ENCODE measurements at places on chromosomes 4 and X.

- no peak for DNase-seq
These were observed 86.4 kb upstream of the UXT start for GRCh38 chrX:47745416-47745815.

DNA sequence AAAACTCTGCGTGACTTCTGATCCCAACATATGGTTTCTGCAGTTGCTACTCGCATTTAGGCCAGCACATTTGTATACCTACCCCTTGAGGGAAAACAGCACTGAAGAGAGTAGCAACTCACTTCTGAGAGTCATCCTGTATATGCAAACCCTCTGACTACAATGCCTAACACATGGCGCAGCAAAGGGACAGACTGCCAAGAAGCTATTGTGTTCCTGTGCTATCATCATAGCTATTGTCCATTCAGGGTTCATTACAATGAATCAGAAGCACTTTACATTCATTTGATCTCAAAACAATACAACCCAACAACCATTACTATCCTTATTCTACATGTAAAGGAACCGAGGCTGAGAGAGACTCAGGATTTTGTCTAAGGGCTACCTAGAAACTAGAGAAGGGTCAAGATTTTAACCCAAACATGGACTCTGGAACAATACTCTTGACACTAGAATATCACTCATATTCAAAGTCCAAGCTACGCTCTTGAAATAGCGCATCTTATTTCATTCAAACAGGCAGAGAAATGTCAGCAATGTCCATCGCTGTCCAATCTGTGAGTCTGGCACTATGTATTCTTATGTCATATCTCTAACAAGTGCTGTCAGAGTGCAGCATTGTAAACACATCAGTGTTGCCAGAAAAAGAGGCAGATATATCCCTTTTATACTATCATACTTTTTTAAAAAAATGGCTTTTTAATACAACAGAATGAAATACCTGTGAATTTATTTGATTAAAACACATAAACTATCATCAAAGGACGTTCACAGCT, 173.6 kb downstream of the CORIN start:
- DNase-seq = no peak

GRCh38 chr4:73341454-73341853, 62.6 kb upstream of the ALB start:
- DNase-seq = no peak

DNA sequence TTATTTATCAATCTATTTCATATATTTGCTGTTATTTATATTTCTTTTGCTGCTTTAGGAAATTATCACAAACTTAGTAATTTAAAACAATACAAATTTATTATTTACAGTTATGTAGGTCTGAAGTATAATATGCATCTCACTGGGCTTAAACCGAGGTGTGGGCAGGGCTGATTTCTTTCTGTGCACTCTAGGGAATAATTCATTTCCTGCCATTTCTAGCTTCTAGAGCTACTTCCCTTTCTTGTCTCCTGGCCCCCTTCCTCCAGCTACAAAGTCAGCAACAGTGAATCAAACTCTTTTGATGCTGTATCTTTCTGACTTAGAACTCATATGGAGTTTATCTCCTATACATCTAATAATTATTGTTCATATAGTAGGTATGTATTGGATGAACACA, 303.5 kb upstream of the ARSJ start:
- DNase-seq = no peak

- DNase-seq = no peak
These were observed 362.6 kb upstream of the PPP1R2C start for GRCh38 chrX:43140582-43140981.

- DNase-seq = no peak
These were observed 3.9 kb downstream of the PRSS12 start for GRCh38 chr4:118348886-118349285.

- no peak for DNase-seq
These were observed 277.3 kb upstream of the KLF3 start for GRCh38 chr4:38386654-38387188.

GRCh38 chrX:9923357-9923756, 43.8 kb upstream of the CLDN34 start:
- no peak for DNase-seq

DNA sequence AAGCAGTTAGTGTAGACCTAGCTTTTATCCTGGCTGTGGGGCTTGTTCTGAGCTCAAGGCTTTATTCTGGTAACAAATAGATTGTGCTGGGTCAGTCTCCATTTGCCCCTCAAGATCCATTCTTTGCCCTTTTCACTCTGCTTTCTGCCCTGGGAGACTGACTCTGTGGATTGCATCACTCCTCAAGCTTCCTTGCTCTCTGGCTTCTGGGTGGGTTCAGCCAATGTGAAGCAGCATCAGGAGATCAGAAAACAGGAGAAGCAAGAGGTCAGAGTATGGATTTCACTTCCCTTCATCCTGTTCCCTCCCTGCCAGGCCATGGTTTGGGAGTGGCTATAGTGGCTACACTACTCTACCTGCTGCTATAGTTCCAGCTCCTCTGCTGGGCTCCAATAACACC, 184.1 kb upstream of the NDP start:
- DNase-seq = no peak

DNA sequence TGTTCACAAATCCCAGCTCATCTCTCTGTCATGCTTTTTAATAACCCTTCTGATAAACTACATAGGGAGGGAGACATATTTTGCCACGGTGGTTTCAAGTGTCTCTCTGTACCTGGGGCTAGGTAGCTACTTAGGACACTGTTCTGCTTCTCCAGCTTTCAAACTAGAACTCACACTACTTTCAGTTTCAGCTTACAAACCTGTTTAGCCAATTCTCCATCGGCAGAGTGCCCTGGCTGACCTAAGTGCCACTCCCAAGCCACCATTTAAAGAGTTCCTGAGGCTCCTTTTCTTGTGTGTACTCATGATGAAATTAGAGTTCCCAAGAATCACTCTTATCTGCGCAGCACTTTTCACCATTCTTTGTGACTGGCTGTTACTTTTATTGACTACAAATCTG, 899.2 kb downstream of the FAT4 start:
- DNase-seq = no peak

- no peak for DNase-seq
These were observed 36.7 kb downstream of the ARX start for GRCh38 chrX:24979081-24979480.

DNA sequence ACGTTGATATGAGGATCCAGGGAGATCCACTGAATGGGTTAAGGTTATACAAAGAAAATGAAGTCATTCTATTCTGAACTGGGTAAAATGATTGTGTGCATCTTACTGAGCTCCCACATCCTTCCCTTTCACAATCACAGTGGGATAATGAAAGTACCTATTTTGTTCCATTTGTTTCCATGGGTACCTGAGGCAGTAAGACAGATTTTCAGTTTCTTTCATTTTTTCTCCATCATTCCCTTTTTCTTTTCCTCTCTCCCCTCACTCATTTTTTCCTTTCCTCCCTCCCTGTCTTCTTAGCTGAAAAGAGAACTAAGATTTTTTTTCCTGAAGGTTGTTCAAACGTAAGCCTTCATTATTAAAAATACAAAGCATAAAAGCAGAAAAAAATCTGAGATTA, 4.6 kb downstream of the GRIA2 start:
- DNase-seq = no peak

DNA sequence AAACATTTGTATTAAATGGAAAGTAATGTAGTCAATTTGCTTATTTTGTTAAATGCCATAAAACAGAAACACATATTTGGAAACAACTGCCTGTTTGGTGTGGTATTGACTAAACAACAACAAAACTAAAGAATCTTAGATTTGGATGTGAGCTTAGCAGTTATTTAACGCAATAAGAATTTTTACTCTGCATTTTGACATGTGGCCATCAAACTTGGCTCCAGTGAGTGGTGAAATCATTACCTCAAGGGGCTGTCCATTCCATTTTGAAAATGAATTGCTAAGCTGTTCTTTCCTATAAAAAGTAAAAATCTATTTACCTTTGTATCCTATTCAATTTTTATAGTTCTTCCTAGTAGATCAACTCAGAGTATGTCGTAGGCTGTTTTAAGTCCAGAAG, 84.2 kb downstream of the DKK2 start:
- DNase-seq = no peak

DNA sequence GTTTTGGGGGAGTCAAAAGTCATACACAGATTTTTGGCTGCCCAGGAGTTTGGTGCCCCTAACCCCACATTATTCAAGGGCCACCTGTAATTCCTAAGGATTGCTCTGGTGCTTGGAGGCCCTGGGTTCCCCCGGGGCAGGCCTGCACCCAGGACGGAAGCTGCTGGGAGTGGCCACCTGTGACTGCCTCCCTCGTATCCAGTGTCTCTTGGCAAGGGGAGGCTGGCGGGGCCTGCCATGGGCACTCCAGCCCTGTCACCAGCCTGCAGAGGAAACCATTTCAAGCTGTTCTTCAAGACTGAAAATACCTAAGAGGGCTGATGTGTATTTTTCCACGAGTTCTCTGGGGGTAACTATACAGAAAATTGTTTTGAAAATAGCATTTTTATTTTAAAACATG, 24.5 kb upstream of the GPR78 start:
- no peak for DNase-seq

- no peak for DNase-seq
These were observed 31.4 kb upstream of the PRDM8 start for GRCh38 chr4:80165855-80166254.

- DNase-seq = no peak
These were observed 237.0 kb downstream of the SCFD2 start for GRCh38 chr4:53128706-53129357.

- no peak for DNase-seq
These were observed 732 bp upstream of the ADRA2C start for GRCh38 chr4:3765271-3766035.

DNA sequence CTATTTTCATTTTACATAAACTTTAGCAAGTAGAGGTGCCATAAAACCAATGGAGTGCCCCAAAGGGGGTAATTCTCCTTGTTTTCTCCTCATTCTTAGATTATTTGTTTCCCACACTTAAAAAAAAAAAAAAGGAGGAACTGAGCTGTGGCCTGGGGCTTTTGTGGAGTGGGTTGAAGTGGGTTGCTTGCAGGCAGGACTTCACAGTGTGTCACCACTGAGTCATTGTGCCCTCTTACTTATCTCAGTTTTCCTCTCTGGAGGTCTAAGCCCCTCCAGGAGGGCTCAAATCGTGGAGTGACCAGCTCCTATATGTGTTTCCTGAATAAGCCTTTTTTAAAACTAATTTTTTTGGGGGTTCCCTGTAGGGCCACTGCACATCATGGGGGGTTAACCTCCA, 69.0 kb downstream of the SLC16A2 start:
- DNase-seq = no peak

DNA sequence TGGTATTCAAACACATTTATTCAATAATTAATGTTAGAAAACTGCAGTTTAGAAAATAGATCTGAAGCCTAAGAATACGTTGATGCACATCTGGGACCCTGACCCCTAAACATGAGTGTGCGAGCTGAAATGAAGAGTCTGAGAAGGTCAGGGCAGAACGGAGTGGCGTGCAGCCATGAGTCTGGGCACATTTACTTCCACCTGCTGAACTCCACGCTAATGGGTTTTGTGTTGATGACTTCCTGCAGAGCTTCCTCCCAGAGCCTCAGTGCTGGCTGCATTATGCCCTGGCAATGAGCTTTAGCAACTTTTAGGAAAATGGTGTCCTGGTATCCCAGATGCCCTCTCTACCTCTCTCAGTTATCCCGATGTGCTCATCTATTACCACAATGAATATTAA, 53.1 kb downstream of the FAM114A1 start:
- no peak for DNase-seq

- no peak for DNase-seq
These were observed 18.6 kb downstream of the ARSJ start for GRCh38 chr4:113960684-113961321.

GRCh38 chr4:62271107-62271506, 1071.0 kb downstream of the ADGRL3 start:
- no peak for DNase-seq

DNA sequence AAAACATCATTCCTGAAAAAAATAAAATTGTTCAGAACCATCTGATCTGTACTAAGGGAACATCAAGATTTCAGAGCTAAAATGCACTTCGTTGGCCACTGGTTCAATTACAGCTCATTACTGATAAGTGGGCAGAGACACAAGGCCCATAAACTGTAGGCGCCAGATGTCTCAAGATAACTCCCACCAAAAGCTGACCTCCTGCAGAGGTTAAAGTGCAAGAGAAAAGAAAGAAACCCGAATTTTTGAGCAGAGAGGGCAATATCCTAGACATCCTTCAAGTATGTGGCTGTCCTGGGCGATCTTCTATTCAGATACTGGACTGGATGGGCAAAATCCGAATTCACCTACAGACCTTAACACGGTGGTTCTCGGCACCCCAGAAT, 660 bp downstream of the GEMIN8 start:
- DNase-seq = no peak

DNA sequence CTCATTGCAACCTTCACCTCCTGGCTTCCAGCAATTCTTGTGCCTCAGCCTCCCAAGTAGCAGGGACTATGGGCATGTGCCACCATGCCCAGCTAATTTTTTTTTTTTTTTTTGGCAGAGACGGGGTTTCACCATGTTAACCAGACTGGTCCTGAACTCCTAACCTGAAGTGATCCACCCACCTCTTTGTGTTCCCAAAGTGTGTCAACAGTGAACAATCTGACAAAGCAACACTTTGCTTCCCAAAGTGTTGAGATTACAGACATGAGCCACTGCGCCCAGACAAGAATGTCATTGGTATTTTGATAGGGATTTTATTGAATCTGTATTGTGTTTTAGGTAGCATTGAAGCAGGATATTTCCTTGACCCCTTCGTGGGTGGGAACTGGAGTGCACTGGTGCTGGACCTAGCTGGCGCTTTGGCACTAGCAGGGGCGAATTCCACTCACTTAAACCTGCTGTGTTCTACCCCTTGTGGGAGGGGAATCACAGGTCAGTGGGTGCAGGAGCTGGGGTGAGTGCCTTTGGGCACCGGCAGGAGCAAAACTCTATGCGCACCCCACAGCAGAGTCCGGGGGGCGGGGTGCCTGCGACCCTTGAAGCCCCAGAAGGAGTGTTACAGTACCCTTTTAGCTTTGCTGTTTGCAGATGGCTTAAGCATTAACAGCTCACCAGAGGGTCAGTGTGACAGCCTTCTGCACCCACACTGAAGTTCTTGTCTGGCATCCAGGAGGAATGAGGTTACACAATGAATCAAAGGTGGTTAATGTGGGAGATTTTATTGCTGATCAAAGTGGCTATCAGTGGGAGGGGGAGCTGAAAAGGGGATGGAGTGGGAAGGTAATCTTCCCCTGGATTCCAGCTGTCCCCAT, 21.9 kb downstream of the KLF8 start:
- no peak for DNase-seq

DNA sequence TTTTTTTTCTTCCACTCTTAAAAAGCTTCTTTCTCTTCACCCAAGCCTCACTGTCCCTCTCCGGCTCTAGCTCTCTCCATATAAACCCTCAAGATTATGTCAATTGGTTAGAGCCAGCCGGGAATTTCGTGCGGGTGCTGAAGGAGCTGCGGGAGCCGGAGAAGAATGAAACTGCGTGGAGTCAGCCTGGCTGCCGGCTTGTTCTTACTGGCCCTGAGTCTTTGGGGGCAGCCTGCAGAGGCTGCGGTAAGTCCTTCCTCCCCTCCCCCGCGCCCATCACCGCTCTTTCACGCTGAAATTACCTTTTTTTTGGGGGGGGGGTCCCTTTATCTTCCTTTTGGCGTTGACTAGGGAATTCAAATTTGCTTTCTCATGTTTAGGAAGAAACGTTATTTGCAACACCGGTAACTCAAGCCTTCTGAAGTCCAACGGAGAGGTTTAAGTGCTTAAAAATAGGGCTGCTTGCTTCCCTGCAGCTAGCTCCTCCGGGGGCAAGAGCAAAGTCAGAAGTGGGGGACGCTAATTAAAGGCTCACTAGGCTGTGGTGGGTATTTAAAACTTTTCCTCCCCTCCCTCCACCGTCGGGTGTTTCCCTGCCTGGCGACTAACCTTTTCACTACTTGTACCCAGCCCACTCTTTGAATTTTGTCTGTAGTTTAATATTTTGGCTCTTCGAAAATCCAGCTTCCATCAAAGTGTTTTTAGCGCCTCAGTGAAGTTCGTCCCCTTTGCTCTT, 491 bp downstream of the COL4A5 start:
- no peak for DNase-seq

Measured in GM12864 (cell line).